Stimulated activated CD4-positive, alpha-beta T cell treated with anti-CD3 and anti-CD28 coated beads, TNF-alpha, amount 100 ng/mL, for 4 hours (primary cell): ENCODE measurements at places on chromosomes 5 and 9.

DNA sequence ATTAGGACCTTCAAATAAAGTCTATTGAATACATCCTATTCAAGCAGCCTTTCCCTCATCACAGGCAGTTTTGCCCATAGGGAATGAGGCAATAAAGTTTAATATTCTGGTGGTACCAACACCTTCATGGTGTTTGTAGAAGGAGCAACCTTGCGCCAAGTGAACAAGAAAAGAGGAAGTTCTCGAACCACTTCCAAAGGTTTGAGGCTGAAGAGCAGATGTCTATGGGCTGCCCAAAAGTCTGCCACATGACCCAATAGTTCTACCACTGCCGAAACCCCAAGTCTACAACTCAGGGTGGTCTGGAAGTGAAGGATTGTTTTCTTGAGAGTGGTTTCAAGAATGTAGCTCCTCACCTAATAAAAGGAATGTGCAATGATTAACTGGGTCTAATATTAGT is 123.1 kb downstream of the NPR3 start:
- DNase-seq: no peak

- no peak for DNase-seq
Measured at GRCh38 chr5:119105971-119106370, 35.1 kb downstream of the DMXL1 start.

GRCh38 chr5:87403409-87403808 is 9.3 kb downstream of the CCNH start:
- DNase-seq: no peak

GRCh38 chr5:44871401-44871800 is 62.7 kb downstream of the MRPS30 start:
- DNase-seq: no peak

GRCh38 chr5:73436535-73437100 is 12.0 kb downstream of the FOXD1 start:
- no peak for DNase-seq

GRCh38 chr5:67190861-67191260 is 5.7 kb downstream of the CD180 start:
- no peak for DNase-seq

- DNase-seq: no peak
Measured at GRCh38 chr5:17094830-17095229, 122.6 kb upstream of the BASP1 start.

DNA sequence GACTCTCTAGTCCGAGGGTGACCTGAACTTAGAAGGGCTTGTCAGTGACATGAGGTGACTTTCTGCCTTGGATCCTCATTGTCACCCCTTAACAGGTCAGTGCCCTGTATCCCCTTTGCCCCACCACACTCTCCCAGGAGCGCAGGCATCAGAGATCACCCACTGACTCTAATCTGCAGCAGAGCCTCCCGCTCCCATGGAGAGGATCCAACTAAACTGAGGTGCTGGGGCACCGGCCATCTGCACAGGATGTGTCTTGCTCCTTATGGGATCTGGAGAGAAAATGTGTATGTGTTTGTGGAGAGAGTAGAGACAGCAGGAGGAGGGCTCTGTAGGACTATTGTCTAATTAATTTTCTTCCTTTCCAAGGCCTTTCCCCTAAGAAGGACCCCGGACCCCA is 213.7 kb downstream of the ROR2 start:
- DNase-seq: no peak

DNA sequence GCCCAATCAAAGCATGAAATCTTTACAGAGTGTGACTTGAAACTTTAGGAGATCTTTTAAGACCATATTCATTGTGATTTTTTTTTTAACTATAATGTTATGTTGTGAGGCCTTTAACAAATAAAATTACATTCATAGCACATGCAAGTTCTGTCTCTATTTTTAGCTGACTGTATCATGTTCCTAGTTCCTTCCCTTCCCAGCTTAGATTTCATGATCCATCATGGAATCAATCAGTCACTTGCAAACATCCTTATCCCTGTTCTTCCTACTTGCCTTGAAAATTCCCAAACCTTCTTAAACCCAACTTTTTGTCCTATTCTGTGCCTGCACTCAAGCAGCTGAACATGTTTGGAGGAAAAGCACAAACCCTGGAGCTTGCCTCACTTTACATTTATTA is 141.8 kb downstream of the DMXL1 start:
- DNase-seq: no peak

- DNase-seq: no peak
Measured at GRCh38 chr9:16289639-16290038, 580.8 kb downstream of the BNC2 start.

DNA sequence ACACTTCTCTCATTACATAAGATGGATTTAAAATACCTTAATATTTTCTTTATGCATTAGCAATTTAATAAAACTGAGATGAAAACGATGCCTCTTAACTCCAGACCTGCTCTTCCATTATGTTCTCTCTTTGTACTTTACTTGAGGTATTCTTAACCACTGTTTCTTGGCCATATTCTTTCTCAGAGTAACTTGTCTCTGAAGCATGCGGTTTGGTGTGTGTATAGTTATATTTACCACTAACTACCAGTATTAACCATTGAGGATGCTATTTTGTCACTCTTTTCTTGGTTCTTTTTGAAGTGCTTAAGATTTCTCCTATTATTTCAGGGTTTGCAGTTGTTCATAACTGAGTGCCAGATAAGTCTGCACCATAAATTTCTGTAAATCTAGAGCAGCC is 17.9 kb downstream of the TMEM167A start:
- DNase-seq: no peak
